ENCODE measurements at places on chromosomes 5 and 9.

- DNase-seq = no peak
These were observed 26.2 kb upstream of the MSX2 start for GRCh38 chr5:174698156-174698555.

- no peak for DNase-seq
These were observed 79.5 kb upstream of the LHFPL2 start for GRCh38 chr5:78727786-78728761.

DNA sequence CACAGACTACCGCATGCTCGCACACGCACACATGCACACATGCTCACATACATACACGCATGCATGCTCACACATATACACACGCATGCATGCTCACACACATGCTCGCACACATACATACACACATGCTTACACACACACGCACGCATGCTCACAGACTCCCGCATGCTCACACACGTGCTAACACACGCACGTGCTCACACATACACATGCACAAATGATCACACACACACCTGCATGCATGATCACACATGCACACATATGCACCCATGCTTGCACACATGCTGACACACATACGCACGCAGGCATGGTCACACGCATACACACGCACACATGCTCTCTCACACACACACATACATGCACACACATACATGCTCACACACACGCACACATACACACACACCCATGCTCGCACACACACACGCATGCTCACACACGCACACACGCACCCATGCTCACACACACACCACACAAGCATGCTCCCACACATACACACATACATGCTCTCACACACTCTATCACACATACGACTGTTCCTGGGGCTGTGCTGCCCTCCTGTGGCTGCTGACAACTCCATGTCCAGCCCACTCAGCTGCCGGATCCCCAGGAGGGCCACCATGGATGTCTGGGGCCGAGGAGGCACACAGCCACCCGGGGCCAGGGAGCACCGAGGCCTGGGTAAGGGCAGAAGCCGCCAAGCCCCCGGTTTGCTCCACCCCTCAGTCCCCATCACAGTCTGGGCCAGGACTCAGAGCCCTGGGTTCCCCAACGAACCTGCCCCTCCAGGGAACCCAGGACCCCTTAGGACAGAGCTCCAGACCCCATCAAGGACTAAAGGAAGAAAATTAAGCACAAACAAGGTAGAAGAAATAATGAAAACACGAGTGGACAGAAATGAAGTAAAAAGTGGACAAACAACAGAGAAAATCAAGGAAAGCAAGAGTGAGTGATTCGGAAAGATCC lies 31.4 kb upstream of the EGFL7 start:
- DNase-seq = peak; percentile 61

DNA sequence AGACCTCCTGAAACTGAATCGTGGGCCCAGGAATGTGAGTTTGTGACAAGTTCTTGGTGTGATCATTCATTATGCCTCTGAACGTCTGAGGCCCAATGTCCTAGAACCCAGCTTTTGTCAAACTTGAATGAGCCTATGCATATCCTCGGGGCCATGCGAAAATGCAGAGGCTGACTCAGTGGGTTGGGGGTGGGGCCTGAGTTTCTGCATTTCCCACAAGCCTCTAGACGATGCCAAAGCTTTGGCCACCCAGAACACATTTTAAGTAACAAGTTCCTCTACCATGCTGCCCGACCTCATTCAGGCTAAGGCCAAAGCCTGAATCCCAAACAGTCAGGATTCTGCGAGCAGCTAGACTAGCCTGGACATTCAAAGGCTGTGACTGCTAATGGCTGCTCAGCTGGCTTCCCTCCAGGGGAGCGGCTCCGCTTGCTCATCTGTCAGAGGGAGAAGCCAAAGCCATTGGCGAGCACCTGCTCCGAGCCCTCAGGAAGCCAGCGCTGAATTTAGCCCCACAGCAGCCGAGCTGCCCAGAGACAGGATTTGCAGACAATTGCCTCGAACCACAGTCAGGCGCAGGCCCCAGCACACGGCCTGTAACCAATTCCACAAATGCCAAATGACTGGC lies 177.5 kb downstream of the ZDHHC21 start:
- DNase-seq = no peak

GRCh38 chr5:156762771-156763170 lies 87.3 kb upstream of the PPP1R2B start:
- DNase-seq = no peak

GRCh38 chr5:160262151-160263074 lies 33.1 kb downstream of the FABP6 start:
- no peak for DNase-seq

GRCh38 chr5:35364350-35364749 lies 134.1 kb upstream of the PRLR start:
- DNase-seq = no peak

DNA sequence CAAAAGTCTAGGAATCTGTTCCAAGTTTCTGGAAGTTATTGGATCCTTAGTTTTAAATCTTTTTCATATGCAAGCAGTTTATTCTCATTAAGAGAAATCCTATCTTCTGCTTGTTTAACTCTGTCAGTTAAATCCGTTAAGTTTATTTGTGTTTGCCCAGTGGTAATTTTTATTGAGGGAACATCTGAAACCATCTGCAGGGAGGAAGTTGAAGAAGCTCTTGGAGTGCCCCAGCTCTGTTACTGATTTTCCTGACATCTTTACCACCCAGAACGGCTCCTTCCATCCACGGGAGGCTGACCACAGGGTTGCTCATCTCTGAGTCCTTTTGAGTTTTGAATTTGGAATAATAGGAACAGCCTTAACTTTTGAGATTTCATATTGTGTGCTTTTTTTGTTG lies 99.9 kb upstream of the ZNF618 start:
- no peak for DNase-seq

DNA sequence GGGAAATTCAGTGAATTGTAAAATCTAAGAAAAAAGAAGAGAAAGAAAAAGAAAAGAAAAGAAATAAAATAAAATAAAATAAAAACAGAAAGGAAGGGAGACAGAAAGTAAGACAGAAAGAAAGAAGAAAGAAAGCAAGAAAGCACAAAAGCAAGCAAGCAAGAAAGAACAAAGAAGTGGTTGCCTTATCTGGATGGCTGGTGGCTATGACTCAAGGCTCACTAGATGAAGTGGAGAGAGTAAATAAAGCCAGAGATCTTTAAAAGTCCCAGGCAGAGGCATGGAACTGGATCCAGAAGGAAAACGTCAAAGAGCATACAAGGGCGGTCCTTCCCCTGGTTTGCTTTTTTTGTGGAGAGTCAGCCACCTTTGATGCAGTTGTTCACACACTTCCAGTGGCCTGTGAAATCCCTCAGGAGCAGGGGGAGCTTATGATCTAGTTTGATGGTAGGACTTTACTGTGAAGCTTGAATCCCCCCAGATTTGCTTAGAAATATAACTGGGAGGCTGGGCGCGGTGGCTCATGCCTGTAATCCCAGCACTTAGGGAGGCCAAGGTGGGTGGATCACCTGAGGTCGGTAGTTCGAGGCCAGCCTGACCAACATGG lies 176.7 kb upstream of the HMHB1 start:
- no peak for DNase-seq

DNA sequence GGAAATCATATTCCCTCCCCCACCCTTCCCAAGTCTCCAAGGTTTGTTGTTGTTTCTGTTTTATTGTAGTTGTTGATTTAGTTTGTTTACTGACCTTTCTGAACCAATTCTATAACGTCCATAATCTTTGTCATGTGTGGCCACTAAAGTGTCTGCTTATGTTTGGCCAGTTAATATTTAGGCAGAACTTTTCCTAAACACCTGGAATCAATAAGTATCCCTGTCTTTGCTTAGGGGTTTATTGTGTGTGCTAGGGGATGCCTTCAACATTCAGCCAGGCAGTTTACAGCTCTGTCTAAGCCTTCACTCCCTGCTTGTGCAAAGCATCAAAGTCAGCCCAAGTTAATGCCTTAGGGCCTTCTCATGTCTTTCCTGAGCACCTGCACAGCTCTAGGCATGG lies 16.9 kb upstream of the LECT2 start:
- DNase-seq = no peak

DNA sequence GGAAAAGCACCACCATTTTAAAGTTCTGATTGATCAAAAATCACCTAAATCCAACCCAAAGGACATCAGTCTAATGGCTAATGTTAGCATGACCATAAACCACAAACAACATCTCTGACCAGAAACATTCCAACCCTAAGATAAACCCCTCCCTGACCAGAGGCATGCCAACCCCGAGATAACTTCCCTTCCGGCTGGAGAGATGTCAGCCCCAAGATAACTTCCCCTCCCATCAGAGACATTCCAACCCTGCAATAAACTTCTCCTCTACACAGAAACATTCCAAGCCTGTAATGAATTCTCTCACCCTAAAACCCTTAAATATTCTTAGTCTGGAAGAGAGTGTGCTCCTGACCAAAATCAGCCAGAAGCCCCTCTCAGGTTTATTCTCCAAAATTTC lies 364.3 kb downstream of the KCNN2 start:
- no peak for DNase-seq

GRCh38 chr9:116817762-116818161 lies 130.7 kb downstream of the TRIM32 start:
- no peak for DNase-seq
